Hepatic stellate cell (primary cell): ENCODE measurements at places on chromosomes 2 and 18.

DNA sequence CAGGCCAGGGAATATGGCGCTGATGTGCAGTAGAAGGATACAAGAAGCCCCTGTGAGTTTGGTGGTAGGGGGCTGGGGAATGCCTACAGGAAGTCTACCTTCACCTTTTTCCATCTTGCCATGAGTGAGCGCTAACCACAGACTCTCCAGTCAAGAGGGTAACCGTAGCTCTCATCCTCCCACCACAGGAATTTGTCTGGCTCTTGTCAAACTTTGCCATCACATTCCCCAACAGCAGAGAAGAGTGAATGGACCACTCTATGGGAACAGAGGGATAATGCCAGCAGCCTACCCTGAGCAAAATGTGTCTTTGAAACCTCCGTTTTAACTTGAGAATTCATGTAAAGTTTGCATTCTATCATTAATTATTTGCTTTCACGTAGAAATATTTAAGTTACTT, 168.3 kb downstream of the NRP2 start:
- DNase-seq = no peak

DNA sequence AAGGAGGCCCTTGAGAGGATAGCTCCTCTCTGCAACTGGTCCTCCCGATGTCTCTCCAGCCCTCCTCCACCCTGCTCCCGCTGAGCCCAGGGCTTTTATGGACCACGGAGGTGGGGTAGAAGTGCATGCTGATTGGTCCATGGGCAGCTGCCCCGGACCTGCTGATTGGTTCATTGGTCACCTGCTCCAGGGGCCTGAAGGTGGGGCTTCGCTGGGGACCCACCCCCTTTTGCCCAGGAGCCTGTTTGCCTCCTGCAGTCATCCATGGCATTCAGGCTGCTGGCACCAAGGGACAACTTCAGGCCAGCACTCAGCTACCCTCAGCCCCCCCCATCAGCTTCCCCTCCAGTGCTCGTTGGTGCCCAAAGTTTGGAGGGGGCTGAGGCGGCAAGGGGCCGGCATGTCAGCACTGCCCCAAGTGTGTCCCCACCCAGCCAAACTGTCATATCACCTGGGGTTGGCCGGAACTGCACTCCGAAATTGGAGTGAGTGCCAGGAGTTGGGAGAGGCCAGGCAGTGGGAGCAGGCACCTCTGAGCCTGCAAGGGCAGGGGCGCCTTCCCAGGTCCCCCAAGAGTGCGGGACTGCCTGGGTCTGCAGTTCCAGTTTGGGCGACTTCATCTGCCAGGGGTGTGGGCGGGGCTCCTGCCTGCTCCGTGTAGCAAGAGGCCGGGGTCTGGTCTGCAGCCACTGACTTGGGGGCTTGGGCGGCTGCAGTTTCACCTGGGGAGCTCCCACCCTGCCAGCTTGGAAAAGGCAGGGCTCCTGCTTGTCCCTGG, 288.9 kb downstream of the RDH14 start:
- DNase-seq = no peak

DNA sequence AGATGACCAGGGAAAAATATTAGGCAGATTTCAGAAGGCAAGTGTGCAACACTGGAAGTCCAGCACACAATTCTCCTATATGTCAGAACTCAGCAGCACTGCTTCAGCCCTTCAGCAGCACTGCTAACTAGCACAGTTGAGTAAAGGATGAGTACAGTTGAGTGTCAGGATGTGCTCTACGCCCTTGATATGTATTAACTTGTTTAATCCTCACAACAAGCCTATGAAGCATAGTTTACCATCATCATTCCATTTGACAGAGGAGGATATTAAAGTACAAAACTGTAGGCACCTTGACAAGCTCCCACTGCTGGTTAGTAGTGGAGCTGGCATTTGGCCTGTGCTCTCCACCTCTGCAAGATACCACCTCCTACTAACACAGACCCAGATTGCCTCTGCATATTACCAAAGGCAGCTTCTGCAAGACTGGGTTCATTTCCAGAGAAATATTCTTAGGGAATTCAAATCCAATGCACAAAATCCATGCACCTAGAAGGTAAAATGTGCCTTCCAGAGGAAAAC, 230.8 kb downstream of the ANAPC1 start:
- DNase-seq = no peak

- DNase-seq = no peak
These were observed 206.2 kb downstream of the SRBD1 start for GRCh38 chr2:45404807-45405297.

DNA sequence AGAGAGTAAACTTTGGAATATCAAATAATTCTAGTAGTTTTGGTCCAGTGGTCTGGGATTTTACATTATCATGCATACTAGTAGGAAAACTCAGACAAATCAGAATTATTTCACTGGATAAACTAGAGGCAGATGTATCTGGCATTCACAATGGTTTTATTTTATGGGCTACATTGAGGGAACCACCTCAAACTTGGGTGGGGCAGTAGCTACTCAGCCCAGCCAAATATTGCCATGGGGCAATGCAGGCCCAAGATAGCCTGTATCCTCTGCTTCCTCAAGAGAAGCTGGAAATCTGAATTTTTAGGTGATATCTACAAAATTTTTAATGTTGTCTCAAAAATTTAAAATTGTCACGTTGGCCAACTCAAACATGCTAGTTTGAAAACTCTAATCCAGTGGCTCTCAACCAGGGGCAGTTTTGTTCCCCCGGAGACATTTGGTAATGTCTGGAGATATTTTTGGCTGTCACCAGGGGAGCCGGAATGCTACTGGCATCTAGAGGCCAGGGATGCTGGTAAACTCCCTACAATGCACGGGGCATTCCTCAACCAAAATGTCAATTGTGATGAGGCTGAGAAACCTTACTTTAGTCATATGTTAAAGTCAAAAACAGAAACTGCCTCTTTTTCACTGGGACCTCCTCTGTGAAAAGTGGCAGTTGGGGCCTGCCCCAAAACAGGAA, 172.8 kb upstream of the SPRED2 start:
- no peak for DNase-seq

- no peak for DNase-seq
These were observed 20.5 kb upstream of the SP140L start for GRCh38 chr2:230306474-230306873.

GRCh38 chr2:65396348-65397026, 35.9 kb downstream of the SPRED2 start:
- no peak for DNase-seq

GRCh38 chr2:217775920-217776503, 226.8 kb downstream of the TNS1 start:
- no peak for DNase-seq

GRCh38 chr2:120703330-120703994, 32.2 kb upstream of the GLI2 start:
- peak; percentile 40 for DNase-seq

- DNase-seq = no peak
These were observed 31.3 kb downstream of the HDHD2 start for GRCh38 chr18:47118981-47119380.

DNA sequence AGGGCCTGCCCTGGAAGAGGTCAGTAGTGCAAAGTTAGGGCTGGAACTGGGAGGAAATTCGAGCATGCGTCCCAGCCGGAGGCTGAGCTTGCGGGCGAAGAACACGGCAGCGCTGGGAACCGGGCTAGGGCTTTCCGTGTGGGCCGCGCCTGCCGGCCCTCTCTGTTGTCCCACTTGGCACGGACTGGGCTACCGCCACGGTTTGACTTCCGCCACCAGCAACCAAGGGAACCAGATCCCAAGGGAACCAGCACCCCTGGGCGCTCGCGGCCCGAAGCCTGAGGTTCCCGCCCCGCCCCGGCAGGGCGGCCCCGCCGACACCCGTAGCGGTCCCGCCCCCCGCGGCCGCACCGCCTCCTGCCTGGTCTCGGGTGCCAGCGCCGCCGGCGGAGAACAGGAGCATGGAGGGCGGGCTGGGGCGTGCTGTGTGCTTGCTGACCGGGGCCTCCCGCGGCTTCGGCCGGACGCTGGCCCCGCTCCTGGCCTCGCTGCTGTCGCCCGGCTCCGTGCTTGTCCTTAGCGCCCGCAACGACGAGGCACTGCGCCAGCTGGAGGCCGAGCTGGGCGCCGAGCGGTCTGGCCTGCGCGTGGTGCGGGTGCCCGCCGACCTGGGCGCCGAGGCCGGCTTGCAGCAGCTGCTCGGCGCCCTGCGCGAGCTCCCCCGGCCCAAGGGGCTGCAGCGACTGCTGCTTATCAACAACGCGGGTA, at the start of gene SPR:
SPR (plus strand) TSS at position 377 of the 708 bp plus-strand sequence; CDS start at position 402, 25 bp downstream.
- DNase-seq = peak; percentile 67

DNA sequence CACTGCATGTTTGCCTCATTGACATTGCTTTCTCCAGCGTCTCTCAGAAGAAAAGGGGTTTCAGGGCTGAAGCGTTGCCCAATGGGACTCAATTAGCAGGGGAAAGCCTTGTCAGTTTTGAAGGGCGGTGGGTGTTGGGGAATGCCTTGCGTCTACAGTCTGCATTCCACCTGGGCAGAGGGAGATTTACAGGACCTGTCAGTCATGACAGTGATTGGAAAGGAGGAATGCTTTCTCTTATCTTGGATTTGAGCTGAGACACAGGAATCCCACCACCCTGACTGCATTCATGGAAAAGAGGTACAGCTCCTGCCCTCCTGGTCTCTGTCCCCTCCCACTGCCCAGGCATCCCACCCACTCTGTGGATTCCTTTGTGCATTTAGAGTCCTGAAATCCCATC, 123.9 kb downstream of the ACKR3 start:
- DNase-seq = no peak

- no peak for DNase-seq
These were observed 119.6 kb downstream of the FAM210A start for GRCh38 chr18:13606604-13607254.
